Muscle of back (tissue), 13 donors: ENCODE measurements at places on chromosomes 1 and 21. TPM values are rescaled to one million over a fixed set of nuclear protein-coding genes. Genes with fewer than 3 reads are reported as not detected.

- DNase-seq = no peak
Measured at GRCh38 chr1:116902027-116902426, 7.7 kb upstream of the PTGFRN start.

DNA sequence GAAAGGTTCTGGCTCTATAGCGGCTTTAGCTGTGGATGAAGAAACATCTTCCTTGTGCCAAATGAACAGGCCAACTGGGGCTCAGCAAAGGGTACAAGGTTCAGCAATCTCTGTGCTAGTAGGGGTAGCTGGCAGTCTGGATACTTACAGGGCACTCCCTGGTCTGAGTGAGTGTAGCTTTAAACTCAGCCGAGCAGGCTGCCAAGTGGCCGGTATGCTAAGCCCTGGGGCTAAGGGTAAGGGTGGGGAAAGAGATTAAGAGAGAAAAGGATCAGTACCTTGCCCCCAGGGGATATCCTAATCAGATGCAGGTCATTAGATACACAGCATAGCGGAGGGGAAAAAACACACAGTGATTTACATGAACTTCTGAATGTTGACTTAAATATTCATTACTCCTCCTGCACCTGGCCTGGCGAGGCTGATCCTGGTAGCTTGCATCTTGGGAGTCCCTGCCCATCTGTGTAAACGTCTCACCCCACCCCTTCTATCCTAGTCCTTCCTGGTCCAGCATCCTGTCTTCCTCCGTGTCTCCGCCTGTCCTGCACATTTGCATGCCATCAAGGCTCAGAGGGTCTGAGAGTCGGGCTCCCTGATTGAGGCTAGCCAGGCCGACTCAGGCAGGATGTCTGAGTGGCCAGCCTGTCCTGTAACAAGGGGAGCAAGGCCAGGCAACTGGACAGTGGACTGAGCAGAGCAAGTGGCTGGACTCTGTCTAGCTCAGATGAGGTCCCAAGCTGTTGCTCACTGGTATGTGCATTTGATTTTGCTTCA is 39.5 kb upstream of the CNTN2 start:
- DNase-seq = no peak

DNA sequence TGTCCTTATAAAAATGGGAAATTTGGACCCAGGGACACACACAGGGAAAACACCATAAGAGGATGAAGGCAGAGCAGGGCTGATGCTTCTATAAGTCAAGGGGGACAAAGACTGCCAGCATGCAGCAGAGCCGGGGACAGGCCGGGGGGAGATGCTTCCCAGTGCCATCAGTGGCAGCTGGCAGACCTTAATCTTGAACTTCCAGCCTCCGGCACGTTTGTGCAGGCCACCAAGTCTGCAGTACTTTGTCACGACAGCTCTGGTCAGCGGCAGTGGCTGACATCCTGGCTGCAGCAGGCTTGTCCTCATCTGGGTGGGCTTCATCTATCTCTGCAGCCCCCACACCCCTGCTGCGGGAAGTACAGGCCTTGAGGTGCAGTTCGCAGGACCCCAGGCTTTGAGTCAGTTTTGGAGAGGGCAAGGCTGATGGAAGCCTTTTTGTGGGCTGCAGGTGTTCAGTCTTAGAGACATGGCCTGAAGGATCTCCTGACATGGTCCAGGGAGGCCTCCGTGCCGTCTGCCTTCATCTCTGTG is 186.0 kb downstream of the DYRK1A start:
- DNase-seq = no peak

DNA sequence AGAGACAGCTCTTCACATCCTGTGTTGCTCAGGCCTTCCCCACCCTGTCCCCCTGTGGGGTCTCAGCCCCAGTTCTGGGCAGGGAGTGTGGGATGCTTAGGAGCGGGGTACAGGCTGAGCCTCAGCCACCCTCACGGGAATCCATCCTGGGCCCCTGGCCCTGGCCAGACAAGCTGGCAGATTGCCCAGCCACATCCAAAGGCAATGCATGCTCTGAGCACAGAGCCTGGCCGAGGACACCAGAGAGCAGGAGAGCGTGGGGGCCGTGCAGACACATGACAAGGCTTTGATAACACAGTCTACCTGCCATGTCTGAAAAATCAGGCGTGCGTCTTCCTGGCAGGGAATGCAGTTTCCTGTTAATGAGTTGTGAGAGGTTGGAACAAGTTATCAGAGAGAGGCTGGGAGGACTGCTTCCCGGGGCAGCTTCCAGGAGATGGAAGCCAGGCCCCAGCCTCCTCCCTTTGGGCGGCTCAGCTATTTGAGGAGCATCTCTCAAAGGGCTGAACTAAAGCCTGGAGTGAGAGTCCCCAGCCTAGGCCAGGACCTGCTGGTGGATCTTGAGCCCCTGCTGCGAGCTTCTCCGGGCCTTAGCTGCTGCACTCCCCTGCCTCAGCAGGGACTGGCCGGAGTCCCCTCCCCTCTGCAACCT is 72.2 kb upstream of the SELENON start:
- DNase-seq = peak; percentile 43

- DNase-seq = no peak
Measured at GRCh38 chr21:45423201-45423955, 18.4 kb downstream of the COL18A1 start.

DNA sequence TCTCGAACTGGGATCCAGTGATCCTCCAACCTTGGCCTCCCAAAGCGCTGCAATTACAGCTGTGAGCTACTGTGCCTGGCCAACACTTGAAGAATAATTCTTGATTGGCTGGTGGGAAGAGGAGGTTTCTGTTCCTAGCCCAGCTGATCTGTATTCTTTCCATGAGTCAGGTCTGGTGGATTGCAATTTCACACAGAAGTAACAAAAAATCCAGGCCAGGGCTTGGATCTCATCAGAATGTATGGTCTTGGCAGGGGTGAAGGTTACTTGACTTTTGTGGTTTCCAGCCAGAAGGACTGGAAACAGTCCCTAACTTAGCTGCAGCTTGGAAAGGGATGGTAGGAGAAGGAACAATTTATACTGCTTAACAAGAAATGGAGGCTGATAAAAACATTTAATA is 5.1 kb upstream of the HP1BP3 start:
- DNase-seq = peak; percentile 94

- no peak for DNase-seq
Measured at GRCh38 chr1:3389093-3389833, 65.2 kb upstream of the ARHGEF16 start.

DNA sequence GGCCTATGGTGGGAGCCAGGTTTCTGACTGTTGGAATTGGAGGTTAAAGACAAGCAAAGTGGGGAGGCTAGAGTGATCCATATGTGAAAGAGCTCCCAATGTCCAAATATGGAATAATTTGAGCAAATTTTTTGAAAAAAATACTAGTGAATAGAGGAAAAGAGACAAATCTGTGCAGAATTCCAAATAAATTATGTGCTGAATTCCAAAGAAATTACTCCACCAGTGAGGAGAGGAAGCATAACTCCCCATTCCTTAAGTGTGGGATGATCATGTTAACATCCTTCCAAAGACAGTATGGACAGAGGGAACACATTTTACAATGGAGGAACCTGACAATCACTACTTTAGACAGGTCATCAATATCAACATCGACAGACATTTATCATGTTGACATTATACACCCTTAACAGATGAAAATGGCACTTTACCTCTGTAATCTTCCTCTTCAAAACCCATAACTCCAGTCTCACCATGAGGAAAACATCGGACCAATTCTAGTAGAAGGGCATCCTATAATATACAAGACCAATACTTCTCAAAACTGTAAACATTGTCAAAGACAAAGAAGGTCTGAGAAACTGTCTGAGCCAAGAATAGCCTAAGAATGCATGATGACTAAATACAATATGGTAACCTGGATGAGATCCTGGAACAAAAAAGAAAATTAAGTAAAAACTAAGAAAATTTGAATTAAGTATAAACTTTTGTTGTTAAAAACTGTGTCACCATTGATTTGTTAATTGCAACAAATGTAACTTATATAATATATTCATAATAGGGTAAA is 71.5 kb upstream of the RGS4 start:
- peak; percentile 54 for DNase-seq

- no peak for DNase-seq
Measured at GRCh38 chr21:38170283-38170682, 86.5 kb upstream of the KCNJ15 start.

GRCh38 chr1:6088956-6089355 is 43.3 kb downstream of the KCNAB2 start:
- no peak for DNase-seq

DNA sequence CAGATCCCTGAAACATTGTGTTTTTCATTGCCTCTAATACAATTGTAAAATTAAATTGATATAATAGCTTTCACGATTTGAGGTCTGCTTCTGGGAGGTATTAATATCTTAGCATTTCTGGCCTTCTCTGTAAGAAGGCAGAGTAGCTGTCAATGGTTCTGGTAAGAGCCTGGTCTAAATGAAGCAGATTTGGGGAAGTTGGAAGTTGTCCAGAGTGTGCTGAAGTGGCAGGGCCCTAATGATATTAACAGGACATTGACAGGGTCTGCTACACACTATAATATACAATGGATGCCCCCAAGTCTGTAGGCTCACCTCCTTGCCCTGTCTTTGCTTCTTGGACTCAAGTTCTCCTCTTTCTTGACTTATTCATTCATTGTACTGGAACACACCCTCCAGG is 99.5 kb downstream of the C4BPA start:
- no peak for DNase-seq

DNA sequence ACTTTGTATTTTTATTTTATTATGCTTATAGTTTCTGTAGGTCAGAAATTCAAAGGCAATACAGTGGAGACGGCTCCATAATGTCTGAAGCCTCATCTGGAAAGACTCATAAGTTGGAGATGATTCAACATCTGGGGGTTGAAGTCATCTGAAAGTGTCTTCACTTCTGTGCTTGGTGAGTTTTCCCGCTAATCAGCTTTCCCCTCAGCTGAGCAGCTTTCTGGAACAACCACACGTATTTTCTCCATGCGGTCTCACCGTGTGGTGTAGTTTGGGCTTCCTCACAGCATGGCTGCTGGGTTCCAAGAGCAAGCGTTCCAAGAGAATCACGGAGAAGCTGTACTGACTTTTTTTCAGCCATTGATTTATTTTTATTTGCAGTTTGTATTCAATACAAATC is 7.6 kb upstream of the DDI2 start:
- no peak for DNase-seq

GRCh38 chr21:46091118-46091517 is 6.8 kb upstream of the COL6A2 start:
- no peak for DNase-seq

DNA sequence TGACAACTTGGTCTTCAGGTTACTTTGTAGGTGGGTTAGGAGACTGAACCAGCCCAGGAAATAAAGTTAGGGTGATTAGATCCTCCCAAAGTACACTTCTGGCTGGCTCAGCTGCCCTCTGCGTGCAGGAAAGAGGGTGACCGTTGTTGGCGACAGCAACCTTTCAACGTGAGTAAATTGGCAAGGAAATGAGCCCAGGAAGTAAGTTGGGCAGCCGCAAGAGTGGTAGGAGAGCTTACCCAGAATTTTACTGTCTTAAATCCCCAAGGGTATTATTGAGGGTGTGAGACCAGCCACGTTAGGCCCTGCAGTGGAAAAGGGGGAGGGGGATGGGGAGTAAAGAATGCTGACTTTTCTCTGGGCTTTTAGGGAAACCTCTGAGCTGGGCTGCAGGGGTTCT is 1.6 kb downstream of the TENT5C start:
- DNase-seq = peak; percentile 33

- DNase-seq = no peak
Measured at GRCh38 chr1:234842726-234843641, 233.0 kb upstream of the IRF2BP2 start.

DNA sequence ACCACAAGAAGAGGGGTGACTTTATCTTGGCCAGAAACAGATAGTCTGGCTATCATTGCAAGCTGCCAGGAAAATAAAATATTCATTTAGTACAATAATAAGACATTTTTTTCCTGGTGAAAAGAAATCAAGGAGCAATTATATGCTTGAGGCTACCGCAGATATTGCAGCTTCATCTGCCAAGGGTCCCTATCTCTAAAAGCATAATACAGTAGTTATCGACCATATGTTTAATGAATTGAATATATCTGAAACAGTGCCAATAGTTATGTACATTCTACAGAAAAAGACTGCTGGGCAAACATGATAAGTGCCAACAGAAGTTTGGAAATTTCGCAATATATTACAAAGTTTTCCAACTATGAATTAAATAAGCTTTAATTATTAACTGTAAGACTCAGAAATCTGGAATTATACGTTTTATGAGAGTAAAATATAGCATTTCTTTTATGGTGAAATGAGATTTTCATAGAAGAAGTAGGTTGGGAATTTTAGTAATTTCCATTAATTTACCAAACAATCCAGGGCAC is 561.1 kb upstream of the ZP4 start:
- DNase-seq = no peak

DNA sequence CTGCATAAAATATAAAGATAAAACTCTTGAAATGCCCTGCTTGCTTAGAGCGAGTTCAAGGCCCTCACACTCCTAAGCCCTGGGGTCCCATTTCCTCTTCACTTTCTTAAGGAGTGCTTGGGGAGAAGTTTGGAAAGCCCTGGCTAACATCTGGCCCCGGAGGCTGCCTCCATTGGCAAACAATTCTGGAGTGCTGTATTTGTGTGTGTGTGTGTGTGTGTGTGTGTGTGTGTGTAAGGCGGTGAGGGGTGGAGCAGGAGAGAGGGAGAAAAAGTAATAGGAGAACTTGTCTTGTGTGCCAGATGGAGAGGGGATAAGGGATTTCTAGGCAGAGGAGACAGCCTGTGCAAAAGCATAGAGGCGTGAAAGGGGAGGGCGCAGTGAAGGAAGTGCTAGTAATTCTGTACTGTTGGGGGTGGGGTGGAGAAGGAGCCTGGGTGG is 578 bp upstream of the TRIM62 start:
- peak; percentile 66 for DNase-seq

DNA sequence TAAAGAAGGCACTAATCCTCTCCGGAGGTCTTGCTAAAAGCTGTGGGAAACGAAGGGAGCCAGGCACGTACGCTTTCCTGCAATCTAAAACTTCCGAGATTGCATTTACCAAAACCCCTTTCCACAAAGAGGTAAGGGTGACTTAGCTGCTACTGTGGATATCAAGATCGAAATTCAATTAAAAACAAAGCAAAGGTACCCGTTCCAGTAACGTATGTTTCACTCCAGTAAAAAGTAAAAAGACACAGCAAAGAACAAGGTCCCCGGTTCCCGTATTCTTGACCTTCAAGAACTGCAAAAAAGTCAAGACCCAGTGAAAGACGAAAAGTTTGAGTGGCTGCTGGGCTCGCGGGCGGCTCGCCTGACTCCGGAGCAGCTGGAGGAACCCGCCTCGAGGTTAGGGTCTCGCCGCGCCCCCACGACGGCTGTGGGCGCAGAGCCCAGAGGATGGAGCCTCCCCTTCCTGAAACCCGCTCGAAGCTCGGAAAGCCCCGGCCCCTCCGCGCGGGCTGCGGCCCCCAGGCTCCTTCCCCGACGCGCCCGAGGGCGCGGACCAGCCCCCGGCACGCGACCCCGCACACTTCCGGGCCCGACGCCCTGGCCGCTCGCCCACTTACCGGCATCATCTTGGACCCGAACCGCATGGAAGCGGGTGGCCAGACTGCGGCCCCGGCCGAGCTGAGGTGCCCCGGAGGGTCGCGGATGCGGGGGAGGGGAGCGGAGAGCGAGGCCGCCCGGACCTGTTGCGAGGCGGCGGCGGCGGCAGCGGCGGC is 524 bp downstream of the TP53BP2 start:
- DNase-seq = peak; percentile 94

OR2L2 gene
- not detected for polyA plus RNA-seq

DDR2 gene
- polyA plus RNA-seq = 48.1 TPM

GTF2B gene
- 34.7 TPM for polyA plus RNA-seq

CPTP gene
- 11.6 TPM for polyA plus RNA-seq

ARMH1 gene
- polyA plus RNA-seq = 2.1 TPM
